ENCODE measurements at places on chromosomes 12 and 14.

- DNase-seq = no peak
Observed at GRCh38 chr12:92107094-92107493, 38.6 kb downstream of the BTG1 start.

DNA sequence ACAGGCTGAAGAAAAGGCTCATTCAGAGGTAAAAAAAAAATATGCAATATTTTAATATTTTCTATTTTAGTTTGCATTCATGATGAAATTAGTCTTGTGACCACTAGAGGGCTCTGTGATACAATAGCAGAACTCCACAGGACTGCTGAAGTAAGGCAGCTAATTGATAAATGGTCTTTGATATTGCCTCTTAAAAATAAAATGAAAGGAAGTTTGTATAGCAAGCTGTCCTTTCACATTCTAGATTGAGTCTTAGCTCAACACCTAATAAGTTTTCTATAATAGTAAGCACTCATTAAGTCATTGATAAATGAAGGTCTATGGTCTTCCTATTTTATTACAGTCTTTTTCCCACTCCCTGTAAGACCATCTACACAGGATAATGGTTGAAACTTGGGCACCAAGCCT, 315.7 kb downstream of the NAV3 start:
- no peak for DNase-seq

- no peak for DNase-seq
Observed at GRCh38 chr12:81330480-81330879, 252.6 kb downstream of the ACSS3 start.

GRCh38 chr14:60212503-60213371, 36.3 kb upstream of the PPM1A start:
- DNase-seq = no peak

- no peak for DNase-seq
Observed at GRCh38 chr14:64604001-64604400, 54.2 kb downstream of the PPP1R36 start.

- DNase-seq = no peak
Observed at GRCh38 chr12:1346126-1346525, 248.3 kb downstream of the FBXL14 start.

- DNase-seq = no peak
Observed at GRCh38 chr14:34168656-34169055, 217.8 kb upstream of the EGLN3 start.

DNA sequence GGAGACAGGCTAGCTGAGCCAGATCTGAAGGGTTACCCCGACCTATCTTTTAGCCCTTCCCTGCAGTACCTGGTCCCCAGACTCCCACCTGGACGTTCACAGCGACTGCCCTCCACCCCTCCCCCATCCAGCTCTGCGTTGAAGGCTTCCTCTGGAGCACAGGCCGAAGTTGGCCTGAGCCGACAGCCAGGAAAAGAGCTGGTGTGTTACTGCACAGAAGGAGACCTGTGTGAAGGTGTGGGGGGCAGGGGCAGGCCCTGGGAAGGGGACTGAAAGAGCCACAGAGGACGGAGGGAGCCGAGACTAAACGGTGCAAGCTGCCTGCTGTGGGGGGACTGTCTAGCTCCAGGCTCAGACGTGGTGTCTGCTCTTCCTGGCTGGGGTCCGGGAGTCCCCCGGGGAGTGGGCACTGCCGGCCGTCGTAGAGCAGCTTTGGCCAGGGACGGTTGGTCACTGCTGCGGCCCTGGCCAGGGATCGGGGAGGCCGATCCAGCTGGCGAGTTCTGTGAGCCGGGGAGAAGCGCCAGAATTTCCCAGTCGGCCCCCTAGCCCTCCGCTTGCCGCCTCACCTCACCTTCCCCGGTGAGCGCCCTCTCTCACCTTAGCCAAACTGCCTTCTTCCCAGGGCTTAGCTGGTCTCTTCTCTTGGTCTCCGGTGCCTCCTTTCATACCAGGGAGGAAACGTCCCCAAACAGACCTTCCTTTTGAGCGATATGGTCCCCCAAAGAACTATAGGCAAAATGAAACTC, 899 bp upstream of the COL2A1 start:
- DNase-seq = no peak

DNA sequence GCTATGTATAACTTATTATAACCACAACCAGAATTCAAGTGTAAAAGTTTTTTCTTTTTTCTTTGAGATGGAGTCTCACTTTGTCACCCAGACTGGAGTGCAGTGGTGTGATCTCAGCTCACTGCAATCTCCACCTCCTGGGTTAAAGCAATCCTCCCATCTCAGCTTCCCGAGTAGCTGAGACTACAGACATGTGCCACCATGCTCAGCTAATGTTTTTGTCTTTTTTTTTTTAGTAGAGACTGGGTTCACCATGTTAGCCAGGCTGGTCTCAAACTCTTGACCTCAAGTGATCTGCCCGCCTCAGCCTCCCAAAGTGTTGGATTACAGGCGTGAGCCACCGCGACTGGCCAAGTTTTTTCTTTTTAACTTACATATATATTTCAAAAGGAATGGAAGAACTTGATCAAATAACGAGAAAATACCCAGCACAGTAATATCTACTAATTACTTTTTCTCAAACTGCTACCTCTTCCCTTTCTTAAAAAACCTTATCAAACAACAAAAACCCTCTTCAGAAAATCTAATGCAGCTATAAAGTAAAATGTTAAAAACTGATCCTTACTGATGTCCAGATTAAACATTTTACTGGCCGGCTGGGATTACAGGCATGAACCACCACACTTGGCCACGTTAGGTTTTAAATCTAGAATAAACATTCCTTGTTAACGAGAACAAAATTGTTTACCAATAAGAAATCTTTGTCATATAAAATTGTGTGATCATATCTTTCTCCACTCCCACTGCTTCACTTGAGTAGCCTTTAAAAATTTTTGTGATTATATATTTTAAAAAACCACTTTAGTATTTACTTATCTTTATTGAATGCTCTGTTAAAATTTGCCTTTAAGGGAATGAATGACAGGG, 41.3 kb upstream of the WDR89 start:
- no peak for DNase-seq

GRCh38 chr14:70073924-70074566, 114.7 kb downstream of the SLC8A3 start:
- DNase-seq = peak; percentile 20

DNA sequence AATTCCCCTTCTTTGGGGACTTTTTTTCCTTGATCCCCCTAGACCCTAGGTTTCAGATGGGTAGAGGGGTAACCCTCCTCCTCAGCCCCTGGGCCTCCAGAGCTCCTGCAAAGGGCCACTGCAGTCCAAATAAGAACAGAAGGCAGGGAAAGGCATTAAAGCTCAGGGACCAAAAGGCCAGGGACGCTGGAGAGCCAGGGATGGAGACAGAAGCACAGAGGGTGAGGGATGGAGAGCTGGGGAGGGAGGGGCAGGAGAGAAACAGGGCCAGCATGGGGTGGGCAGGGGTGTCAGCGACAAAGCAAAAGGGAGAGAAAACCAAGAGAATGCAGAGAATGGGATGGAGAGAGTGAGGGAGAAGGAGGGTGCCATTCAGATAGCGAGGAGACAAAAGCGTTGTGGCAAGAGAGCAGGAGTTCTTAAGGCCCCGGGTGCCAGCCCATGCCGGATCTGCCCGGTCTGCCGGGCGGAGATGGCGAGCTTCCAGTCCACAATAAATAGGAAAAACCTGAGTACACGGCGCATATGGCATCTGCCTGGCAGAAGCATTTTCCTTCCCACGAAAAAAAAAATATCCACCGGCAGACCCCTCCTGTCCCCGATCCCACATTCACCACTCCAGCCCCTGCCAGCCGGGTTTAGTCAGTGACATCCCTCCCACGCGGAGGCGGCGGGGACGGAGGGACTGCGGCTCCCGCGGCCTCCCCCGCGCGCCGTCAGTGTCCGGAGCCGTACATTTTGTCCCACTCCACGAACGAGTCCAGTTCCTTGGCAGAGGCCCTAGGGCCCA, 28.6 kb downstream of the FIGNL2 start:
- no peak for DNase-seq

- no peak for DNase-seq
Observed at GRCh38 chr12:85814741-85815140, 21.5 kb downstream of the RASSF9 start.

GRCh38 chr12:26276709-26277108, 81.3 kb downstream of the SSPN start:
- no peak for DNase-seq

GRCh38 chr12:32549675-32550079, 129.4 kb upstream of the DNM1L start:
- no peak for DNase-seq

DNA sequence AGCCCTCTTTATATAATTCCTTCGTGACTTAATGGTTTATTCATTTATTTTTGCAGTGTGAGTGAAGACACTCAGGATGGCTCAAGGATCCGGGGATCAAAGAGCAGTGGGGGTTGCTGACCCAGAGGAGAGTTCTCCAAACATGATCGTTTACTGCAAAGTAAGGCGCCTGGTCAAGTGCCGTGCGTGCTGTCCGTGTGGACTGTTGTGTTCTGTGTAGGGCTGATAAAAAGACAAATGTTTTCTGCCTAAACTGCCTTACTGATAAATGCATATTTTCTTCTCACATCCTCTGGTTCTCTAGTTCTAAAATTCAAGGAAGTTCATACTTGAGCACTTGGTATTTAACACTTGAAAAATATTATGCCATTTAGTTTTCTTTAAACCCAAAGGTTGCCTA, 32.5 kb downstream of the RGS6 start:
- no peak for DNase-seq

DNA sequence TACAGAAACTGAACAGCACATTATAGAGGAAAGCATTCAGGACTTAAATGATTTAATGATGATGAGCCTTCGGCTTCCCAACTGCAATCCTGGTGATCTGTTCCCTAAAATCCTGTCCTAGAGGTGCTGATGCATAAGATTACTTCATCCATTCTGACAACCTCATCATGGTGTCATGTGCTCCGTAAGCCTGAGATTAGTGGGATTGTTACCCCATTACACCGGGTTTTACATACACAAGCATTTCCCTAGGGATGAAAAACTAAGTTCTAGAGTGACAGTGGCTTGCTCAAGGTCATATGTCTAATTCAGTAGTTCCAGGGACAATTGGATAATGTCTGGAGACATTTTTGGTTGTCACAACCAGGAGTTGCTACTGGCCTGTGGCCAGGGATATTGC, 2.5 kb upstream of the RNASE13 start:
- DNase-seq = no peak

GRCh38 chr12:55830601-55831446, 1.4 kb upstream of the DNAJC14 start:
- no peak for DNase-seq

- DNase-seq = no peak
Observed at GRCh38 chr12:89859508-89860220, 151.0 kb upstream of the ATP2B1 start.

GRCh38 chr14:43621282-43621681, 885.8 kb downstream of the FSCB start:
- no peak for DNase-seq

Measured in stimulated activated CD4-positive, alpha-beta T cell treated with anti-CD3 and anti-CD28 coated beads, Interleukin-1b, Interleukin-23, amount 100 ng/mL, for 1 hour (primary cell).